ENCODE measurements at places on chromosomes 12 and 14.

- DNase-seq: no peak
Observed at GRCh38 chr14:53890611-53891101, 66.0 kb downstream of the BMP4 start.

GRCh38 chr14:51607711-51608110, 44.0 kb upstream of the FRMD6 start:
- DNase-seq: no peak

DNA sequence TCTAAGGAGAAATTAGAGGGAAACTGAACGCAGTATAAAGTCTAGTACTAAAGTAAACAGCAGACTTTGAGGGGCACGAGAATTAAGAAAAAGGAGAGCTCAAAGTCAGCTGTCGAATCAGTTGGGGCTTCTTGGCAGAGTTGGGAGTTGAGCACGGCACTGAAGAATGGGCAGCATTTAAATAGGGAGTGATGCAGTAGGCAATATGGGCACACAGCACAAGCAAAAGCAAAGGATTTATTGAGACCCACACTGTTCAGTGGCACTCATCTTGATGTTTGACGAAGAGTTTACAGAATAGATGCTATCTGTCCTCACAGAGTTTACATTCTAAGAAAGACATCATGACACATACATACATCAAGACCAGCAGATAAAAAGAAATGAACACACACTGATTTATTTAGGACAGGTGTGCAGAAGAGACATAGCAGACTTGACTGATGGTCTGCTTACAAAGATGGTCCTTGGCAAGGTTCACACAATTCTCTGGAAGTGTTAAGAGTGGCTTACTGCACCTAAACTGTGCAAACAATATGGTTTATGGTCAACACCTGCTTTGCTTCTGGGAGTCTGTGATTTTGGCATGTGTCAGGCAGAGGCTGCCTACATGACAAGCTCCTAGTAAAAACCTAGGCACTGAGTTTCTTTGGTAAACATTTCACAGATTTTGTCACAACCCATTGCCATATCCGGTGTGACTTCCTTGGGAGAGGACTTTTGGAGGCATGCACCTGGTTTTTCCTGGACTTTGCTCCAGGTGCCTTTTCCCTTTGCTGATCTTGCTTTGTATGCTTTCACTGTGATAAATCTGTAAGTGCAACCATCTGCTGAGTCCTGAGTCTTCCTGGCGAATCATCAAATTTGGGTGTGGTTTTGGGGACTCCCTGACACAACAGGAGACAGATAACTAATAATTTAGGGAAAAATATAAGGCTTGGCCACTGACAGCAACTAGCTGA, 26.3 kb downstream of the ALKBH1 start:
- DNase-seq: no peak

DNA sequence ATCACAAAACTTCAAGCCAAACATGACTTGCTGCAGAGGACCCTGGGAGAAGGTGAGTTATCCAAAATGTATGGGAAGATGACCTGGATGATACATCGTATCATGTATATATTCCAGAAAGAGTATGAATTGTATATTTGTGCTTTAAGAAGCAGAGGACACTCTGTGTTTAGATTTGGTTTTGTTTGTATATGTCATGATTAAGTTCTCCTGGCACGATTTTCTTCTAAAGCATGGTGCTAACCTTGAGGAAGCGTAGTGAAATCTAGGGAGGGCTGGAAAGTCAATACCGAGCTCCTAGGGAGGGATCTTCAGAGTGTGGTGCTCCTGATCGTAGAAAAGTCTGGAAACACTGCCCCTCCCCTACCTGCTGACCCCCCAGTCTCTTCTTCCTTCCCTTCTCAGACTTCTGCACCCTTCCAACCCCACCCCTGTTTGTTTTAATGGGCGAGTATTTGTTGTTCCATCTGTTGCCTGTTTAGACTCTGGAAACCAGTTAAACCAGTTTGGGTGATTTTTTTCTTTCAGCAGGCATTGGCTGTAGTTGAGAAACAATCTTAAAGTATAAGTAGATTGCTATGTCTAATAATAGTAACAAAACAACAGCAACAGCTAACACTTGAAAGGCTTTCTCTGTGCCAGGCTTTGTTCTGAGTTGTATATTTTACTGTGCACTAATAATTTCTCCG, 141.6 kb downstream of the KICS2 start:
- DNase-seq: no peak

GRCh38 chr14:104973385-104974145, 4.6 kb downstream of the AHNAK2 start:
- no peak for DNase-seq

DNA sequence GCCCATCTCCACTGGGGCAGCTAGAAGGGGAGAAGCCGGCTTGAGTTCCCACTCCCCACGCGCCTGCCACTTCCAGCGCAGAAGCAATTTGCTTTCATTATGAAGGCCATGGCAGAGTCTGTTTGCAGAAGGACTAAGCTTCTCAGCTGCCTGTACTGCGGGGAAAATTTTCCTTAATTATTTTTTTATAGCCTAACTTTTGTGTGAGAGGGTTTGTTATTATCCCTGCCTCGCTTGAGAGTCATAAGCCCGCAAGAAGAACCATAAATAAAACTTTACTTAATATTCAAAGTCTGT, 56.0 kb upstream of the DLK1 start:
- DNase-seq: no peak

DNA sequence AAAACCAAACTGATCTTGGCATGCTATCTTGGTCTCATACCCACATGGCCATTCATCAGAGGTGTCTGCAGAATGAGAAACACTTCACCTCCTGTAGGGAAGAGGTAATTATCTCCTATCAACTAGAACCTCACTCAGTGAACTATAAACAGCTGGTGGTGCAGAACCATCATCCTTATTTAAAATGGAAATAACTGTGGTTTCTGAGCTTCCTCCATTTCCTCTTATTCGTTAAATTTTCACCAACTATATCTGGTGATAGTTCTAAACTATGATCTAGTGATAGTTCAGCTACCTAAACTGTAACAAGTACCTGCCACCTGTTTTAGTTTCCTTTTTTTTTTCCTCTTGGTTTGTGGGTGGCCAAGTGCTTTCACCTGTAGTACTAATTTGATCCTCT, 218.5 kb downstream of the FUT8 start:
- no peak for DNase-seq

DNA sequence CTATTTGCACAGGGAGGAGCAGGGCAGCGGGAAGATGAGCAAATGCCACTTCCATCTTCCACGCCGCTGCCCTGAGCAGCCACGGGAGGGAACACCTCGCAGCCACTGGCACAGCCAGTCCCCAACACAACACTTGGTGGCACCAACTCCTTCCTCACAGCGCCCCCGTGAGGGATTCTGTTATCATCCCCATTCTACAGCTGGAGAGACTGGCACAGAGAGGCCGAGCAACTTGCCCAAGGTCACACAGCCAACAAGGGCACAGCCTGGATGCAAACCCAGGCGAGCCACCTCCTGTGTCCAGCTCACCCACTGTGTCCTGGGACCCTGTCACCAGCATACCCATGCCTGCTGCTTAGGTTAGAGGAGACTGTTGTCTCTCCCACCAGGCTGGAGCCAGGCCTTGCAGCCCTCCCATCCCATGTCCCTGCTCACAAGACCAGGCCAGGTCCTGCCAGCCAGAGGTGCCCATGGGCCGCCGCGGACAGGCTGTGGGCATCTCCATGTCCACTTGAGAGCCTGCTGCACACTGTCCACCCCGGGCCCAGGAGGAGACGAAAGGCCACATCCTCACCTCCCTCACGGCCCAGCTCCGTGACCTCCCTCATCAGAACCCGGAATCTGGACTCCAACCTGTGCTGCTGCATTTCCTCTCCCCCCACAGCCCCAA, 57.0 kb downstream of the NCOR2 start:
- DNase-seq: peak; percentile 9

DNA sequence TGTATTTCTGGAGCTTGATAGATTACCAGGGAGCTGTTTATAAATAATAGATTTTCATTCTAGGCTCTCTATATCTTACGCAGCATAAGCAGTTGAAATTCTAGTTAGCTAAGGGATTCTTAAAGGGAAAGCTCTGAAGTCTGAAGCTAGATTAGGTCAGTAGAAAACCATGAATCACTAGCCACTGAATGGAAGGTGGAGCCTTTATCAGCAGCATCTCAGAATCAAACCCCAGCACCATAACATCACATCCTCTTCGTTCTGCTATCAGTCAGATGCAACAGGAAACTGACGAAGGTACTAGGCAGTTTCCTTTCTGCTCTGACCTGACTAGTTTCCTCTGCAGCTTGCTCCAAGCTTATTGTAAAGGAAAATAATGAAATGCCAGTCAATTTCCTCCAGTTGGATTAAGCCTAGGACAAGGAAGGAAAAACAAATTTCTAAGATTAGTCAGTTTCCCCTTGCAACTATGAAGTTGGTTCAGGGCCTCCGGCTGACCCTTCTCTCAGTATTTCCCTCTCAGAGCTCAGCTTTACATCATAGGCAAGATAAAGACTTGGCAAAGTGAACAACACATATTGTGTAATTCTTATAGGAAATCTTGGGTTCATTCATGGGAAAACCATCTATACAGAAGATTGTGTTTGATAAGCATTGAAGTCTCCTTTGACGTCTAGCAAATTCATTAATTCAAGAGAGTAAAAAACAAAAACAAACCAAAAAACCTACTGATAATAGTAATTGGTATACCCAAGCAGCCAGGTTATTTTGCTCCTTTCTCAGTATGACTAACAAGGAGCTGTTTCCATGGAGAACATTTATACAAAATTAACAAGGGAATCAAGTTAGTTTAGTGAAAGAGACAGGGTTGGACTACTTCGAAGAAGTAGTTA, 43.4 kb upstream of the CFAP54 start:
- peak; percentile 88 for DNase-seq

DNA sequence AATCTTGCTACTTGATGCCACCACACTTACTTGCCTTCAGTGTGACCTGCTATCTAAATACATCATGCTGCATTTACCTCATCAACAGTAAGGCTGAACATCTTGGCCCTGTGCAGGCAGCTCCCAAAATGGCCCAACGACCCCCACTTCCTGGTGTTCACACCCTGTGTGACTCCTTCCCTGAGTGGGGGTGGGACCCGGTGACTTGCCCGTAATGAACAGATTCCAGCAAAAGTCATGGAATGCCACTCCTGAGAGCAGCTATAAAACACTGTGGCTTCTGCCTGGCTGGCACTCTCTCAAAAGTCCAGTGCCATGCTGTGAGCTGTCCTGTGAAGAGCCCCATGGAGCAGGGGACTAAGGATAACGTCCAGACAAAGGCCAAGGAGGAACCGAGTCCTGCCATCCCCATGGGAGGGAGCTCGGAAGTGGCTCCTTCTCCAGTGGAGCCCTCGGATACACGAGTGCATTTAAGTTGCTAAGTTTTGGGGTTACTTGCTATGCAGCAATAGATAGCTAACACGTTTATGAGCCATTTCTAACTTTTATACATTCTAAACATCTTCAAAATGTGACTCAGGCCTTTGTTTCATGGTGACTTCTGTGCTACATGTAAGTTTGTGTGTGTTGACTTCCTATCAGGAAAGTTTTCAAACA, 33.0 kb downstream of the P2RX2 start:
- DNase-seq: no peak

GRCh38 chr12:113019025-113019424, 37.5 kb upstream of the DTX1 start:
- DNase-seq: no peak

DNA sequence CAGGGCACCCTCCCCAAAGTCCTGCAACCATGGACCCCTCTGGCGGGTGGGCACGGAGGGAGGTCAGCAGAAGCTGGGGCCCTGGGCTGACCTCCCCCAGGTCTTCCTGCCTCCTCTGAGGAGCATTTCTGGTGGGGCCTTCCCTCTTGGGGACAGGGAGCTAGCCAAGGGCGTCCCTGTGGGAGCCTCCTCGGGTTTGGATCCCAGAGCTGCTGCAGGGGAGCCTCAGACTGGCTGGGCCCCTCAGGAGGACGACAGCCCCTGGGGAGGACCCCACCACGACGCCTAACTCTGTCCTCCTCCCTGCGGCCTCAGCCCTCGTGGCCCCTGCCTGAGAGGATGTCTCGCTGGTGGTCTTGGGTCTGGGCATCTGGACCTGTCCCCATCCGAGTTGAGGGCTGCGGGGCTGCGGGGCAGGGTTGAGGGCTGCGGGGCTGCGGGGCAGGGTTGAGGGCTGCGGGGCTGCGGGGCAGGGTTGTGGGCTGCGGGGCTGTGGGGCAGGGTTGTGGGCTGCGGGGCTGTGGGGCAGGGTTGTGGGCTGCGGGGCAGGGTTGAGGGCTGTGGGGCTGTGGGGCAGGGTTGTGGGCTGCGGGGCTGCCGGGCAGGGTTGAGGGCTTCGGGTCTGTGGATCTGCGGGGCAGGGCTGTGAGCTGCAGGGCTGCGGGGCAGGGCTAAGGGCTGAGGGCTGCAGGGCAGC, 37.4 kb downstream of the FBRSL1 start:
- no peak for DNase-seq

GRCh38 chr12:117140397-117141096, 41.3 kb upstream of the TESC start:
- no peak for DNase-seq

DNA sequence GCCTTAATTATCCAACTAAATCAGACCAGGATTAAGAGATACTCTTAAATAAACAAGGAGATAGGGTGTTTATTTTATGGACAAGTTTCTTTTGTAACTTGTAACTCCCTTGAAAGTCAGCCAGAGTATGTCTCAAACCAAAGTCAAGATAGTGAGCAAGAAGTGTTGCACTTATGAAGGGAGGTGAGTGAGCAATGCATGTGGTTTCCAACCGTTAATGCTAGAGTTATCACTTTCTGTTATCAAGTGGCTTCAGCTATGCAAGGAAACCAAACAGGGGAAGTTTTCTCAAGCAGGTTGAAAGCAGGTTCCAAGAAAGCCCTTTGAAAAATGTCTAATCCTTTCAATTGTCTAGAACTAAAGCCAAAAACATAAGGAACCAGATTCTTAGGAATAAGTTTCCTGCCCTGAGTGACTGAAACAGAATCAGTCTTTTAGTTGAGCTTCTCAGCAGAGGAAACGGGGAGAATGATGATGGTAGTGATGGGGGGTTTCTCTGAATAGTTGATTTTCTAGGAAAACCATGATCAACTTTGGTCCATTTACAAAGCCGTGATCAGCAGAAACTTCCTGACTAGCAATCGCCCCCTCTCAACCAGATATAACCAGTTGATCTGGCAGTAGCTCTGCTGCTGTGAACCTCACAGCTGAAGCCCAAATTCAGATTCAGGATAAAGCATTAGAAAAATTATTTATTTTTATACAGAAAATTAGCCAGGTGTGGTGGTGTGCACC, 128.4 kb downstream of the DAD1 start:
- no peak for DNase-seq

Data from CD4-positive, alpha-beta T cell treated with Interleukin-1 beta for 1 hour (primary cell).